ENCODE measurements at places on chromosomes 16 and 17.

DNA sequence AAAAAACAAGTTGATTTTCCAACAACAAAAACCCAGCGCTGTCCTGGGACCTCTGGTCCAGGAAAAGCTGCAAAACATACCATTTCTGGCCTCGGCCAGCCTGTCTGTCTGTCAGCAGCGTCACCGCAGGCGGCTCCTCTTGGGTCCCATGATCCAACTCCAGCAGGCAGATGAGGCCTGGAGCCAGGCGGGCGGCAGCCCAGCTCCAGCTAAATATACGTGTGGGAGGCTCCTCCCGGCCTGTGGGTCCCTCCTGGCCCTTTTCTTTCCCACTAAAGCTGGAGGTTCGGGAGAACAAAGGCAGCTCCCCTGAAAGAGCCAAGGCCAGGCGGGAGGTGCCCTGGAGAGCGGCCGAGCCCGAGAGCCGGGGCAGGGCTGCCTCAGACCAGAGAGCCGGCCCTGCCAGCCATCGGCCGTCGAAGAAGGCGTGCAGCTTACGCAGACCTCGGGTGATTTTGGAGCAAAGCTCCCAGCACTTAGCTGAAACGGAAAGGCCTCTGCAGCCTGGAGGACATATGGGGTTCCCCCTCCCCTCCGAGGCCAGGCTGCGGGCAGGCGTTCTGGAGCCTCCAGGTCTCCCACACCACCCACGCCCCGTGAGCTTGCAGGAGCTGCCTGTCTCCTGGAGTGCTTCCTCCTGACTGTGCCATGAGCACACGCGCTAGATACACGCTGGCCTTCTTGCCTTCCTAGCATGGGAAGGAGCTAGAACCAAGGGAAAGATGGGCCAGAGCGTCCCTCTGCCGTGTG is 19.9 kb upstream of the JPH3 start:
- DNase-seq = no peak

DNA sequence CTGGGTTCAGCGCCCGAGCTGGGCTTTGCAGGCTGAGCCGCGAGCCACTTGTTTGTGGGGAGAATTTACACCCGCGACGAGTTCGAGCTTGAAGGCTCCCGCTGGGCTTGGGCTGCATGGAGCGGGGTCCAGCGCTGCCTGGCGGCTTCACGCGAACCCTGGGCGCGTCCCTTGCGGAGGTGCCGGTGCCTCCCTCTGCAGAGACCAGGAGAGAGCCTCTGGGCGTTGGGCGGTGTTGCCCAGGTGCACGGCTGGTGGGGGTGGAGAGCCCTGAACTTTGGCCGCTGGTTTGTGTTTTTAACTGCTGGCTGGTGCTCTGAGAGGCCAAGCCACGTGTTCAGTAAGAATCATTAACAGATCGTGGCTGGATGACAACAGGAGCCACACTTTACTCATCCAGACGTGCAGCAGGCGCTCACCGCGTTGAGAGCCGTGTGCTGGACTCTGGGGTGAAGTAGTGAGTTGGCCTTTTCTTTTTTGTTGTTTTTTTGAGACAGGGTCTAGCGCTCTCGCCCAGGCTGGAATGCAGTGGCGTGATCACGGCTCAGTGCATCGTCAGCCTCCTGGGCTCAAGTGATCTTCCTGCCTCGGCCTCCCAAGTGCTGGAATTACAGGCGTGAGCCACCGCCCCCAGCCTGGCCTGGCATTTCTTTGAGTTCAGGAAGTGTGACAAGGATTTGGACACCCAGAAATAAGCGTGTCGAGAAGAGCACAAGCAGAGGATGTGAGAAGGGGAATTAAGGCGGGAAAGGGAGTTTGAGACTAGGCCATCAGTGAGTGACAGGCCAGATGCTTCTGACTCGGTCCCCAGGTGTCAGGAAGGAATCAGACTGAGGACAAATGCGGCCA is 827 bp downstream of the CDK10 start:
- DNase-seq = peak; percentile 63

GRCh38 chr16:74626741-74627416 is 20.0 kb upstream of the GLG1 start:
- no peak for DNase-seq

DNA sequence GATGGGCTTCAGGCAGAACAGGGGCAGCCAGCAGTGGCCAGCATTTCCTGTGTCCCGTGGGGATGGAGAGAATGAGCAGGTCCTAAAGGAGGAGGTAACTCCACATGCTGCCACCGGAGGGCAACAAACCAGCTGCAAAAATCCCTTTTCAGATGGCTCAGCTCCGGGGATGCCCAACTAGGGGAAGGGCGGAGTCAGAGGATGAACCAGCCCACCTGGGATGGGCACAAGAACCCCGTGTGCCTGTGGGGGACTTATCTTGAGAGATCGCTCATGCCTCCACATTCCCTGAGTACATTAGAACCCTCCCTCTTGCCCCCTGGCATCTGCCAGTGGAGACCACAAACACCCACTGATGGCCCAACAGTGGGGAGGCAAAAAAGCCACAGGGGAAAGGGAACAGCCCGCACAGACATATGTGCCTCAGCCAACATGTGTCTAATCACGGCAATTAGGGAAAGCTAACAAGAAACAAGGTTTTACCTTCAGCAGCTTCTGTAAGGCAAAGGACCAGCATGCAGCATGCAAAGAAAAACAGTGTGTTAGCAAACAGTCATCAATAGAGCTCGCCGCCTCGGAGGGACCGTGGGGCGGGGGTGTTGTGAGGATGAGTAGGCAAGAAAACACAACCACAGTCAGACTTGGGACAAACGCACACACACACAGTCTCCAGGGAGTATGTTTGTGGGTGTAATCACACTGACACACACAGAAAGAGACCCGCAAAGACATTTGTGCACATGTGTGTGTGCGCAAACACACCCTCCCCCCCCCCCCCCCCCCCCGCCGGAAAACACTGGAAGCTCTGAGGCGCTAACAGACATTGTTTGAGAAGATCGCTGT is 64.0 kb downstream of the MYO18A start:
- DNase-seq = peak; percentile 82

GRCh38 chr17:77372444-77373298 is 231.9 kb downstream of the SEC14L1 start:
- DNase-seq = peak; percentile 86

DNA sequence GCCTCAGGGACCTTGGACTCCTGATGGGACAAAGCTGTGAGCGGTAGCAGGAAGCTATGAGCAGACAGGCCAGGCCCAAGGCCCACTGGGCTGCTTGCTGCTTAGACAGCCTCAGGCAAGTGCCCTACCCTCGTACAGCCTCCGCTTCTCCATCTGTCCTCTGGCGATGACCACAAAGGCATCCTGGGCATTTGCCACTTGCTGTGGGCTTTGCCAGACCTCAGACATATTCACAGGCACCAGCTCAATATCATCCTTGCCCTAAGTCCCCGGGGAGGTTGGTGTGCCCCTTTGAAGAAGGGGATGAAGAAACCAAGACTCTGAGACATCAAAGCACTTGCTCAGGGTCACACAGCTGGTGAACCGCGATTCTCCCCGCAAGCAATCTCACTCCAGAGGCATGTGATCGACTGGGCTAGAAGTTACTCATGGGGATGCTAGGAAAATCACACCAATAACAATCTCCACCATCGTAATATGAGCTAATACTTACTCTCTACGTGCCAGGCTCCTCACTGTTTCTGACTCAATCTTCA is 21.7 kb downstream of the PPL start:
- DNase-seq = no peak

DNA sequence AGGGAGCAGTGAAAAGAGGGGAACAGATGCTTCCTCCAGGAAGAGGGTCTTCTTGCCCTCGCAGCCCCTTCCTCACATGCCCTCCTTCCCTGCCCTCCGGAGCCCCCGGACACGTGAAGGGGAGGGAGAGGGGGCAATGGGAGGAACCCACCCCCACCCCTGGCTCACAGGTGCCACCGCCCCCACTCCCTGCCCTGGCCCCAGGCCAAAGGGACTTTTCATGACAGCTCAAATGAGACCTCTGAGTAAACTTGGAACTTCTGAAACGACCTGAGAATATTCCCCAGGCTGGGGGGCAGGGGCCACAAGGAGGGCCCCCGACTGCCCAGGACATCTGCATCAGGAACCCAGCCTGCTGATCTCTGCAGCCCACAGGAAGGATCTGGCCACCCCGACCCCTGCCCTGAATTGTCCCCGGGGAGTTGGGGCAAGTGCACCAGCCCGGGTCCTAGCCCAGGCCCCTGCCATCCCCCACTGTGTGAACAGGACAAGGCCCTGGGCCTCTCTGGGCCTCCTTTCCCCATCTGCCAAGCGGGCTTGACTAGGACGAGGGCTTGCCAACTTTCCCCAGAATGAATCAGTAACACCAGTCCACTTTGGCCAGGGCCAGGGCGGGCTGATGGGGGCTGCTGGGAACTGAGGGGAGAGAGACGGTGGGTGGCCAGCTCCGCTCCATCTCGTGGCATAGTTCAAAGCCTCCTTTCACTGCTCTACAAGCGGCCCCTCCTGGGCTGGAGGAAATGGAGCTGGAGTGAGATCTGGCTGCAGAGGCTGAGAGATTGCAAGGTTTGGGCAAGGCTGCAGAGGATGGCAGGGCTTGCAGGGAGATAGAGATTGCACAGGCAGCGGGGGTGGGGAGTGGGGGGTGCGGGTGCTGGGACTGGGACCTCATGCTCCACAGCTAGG is 3.8 kb downstream of the IL21R start:
- no peak for DNase-seq

GRCh38 chr17:34133350-34133749 is 121.7 kb upstream of the CCL2 start:
- DNase-seq = no peak

DNA sequence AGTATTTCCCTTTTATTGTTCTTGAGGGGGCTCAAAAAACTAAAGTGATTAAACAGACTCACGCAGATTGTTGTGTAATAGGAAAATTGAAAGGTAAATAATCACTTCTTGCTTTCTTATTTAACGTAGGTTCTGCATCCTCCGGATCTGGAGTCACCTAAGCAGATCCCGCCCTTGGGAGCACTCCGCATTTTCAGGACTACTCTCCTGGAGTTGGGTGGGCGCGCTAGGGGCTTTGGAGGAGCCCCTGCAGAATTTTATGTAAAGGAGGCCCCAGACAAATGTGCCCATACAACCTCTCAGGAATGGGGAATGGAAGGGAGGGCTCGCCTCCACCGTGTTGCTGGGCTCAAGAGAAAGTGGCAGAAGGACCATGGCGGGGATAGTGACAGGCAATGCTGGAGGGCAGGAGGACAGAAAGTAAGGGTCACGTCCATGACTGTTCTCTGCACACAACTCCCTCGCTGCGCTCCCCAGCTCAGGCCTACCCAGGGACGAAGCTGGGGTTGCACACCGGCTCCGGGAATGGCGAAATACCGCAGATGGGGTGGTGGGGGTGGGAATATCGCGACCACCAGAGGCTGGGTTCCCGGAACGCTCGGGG is 8.3 kb downstream of the MT2A start:
- DNase-seq = no peak

- no peak for DNase-seq
Measured at GRCh38 chr16:81713796-81714195, 65.3 kb upstream of the PLCG2 start.

DNA sequence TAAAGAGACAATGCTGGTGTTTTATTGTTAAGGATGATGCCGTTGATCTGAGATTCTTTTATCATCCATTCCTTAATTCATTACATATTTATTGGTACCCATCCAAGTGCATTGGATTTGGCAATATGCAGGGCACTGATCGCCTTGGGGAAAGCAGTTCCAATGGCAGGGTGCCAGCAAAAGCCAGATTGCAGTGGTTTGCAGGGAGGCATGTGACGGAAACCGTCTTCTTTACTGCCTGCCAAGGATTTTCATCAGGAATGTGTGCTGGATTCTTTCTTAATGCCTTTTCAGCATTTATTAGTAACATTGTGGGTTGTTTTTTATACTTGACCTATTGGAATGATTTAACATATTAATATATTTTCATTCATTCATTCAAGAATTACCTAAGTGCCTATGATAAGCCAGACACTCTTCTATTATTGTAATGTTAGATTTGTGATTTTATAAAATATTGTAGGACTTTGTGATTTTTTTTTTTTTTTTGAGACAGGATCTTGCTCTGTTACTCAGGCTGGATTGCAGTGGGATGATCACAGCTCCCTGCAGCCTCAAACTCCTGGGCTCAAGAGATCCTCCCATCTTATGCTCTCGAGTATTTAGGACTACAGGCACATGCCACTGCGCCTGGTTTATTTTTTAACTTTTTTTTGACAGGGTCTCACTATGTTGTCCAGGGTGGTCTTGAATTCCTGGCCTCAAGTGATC is 93.4 kb upstream of the TNRC6A start:
- peak; percentile 6 for DNase-seq

- no peak for DNase-seq
Measured at GRCh38 chr16:73306901-73307413, 259.0 kb upstream of the ZFHX3 start.

GRCh38 chr17:70071620-70072019 is 3.4 kb upstream of the KCNJ16 start:
- DNase-seq = no peak

GRCh38 chr16:900211-900610 is 70.6 kb downstream of the LMF1 start:
- no peak for DNase-seq

DNA sequence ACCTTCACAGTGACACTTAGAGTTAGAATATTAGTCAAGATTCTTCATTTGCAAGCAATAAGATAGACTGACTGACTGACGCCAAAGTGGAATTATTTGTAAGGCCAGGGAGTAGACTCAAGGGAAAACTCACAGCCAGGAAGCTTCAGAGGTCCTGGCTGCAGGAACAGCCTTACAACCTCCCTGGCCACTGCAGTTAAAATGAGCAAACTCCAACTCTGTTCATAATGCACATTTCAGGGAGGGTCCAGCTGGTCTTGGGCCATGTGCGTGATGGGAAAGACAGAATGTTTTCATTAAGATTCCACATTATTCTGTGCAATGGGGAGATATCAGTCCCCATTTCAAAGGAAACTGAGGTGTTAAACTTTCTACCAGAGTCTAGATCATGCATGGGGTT is 9.9 kb downstream of the CAPNS2 start:
- no peak for DNase-seq

DNA sequence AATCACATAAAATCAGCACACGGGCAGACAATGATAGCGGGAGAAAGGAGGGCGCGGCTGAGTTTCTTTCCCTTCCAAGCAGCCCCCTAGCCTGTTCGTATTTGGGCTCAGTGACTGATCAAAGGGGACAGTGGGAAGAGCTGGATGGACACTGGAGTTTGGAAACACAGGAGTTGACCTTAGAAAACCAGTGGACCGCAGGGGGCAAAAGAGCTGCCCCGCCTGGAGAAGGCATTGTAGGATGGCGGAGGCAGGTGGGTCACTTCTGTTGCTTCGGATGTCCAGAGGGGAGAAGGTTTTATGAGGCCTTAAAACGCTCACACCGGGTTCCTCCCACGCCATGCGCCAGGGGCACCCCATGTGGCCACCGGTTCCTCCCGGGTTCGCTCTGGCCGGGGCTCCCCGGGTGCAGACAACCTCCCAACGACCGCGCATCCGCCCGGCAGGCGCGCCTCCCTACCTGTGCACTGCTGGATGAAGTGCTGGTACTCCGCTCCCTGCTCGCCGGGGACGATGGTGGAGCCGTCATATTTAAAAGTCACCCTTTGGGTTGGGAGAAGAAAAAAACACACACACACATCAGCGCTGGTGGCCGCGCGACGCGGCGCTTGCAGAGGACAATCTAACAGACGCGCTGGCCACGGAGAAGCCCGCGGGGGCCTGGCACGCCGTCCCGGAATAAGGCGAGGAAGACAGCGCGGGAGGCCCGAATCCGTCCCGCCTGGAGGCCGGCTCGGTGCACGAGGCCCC is 662 bp downstream of the COTL1 start:
- peak; percentile 9 for DNase-seq

GRCh38 chr17:22128723-22129122 is 436.4 kb downstream of the KCNJ18 start:
- no peak for DNase-seq
